Sigmoid colon (tissue), 7 donors: ENCODE measurements at places on chromosomes 7 and 10. TPM values are rescaled to one million over a fixed set of nuclear protein-coding genes. Genes with fewer than 3 reads are reported as not detected.

- DNase-seq = no peak
Observed at GRCh38 chr10:97483506-97483905, 14.7 kb downstream of the MMS19 start.

DNA sequence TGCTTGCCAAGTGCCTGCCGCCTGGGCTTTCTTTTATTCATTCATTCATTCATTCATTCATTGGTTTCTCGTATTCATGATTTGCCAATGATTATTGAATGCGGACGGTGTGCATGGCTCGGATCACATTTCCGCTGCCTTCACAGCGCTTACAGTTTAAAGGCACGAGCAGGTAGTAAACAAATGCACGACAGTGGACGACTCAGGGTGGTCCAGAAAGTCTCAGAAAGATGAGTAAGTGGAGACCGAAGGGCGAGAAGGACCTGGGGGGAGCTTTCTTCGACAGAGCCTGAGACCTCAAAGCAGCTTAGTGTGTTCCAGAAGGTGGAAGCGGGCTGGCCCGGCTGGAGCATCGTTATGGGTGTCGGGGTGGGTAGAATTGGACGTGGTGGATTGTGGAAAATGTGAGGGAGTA, 506 bp downstream of the MCM10 start:
- DNase-seq = no peak

Gene NXPH1
- polyA plus RNA-seq = not detected

- DNase-seq = no peak
Observed at GRCh38 chr10:87862679-87863052, 667 bp downstream of the KLLN start.
